ENCODE measurements at places on chromosomes 2 and 18. TPM values are rescaled to one million over a fixed set of nuclear protein-coding genes. Genes with fewer than 3 reads are reported as not detected.
A peak's percentile ranks its signal among the peaks of the same experiment; 100 is the strongest.

DNA sequence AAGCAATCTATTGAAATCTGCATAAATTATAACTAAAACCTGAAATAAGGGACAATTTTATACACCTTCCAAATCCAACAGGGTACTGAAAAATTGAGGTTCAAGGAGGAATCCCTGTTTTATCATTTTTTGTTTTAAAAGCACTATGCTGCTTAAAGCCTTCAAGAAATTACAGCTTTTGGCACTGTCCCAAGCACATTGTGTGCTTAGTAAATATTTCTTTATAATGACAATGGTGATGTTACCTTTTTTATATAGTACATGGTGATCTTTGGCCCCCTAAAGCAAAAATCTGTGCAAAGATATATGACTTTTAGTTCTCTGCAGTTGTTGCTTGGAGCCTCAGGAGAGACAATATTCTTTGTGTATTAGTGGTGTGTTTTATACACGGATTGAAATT, 71.6 kb upstream of the EFEMP1 start:
- H3K4me3 ChIP-seq = no peak overlapping the region
- no peaks in the 10 kb centered on the region for H3K27me3 ChIP-seq
- H3K36me3 ChIP-seq = no peaks in the 10 kb centered on the region
- no peak overlapping the region for H3K27ac ChIP-seq
- H3K4me1 ChIP-seq = no peaks in the 10 kb centered on the region
- DNase-seq = no peak

DNA sequence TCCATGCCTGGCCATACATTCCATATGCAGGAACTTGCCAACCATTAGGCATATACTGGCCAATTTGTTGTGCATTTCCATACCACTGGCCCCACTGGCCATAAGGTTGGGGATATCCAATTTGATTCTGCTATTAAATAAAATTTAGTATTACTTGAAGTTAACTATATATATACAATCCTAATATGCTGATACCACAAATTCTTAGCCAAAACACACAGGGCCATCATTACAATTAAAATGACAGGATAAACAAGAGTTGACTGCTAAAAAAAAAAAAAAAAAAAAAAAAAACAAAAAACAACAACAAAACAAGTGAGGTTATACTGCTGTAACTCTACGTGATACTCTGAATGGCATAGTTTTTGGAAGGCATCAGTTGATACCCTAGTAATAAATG, 23.5 kb upstream of the C2orf42 start:
- no peak overlapping the region for H3K4me3 ChIP-seq
- H3K36me3 ChIP-seq = peaks cover 17% of the 10 kb centered on the region

- peak overlapping the region; percentile 71 for H3K4me3 ChIP-seq
- no peaks in the 10 kb centered on the region for H3K27me3 ChIP-seq
- DNase-seq = no peak
- no peak overlapping the region for H3K27ac ChIP-seq
- H3K4me1 ChIP-seq = peaks cover 23% of the 10 kb centered on the region
- no peaks in the 10 kb centered on the region for H3K36me3 ChIP-seq
Measured at GRCh38 chr18:46334868-46335281, 230.7 kb downstream of the HAUS1 start.

DNA sequence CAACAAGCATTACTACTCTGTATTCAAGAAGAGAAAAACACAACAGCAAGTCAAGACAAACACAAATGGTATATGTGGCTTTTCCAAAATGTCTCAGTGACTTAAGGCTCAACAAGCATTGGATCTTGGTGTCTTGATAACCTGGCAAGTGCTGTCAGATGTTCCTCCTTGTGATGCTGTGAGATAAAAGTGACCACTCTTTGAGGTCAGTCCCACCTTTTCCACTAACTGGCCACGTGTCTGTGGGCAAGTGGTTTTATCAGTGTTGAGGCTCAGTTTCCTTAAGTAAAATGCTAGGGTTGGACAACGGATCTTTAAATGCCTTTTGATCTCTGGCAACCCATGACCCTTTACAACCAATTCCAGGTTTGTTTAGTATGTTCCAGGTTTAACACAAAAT, 98.7 kb downstream of the BCL2 start:
- H3K4me3 ChIP-seq = no peak overlapping the region
- H3K4me1 ChIP-seq = 0 out of 2 replicates have a peak, but pooled peaks cover 3% of the 10 kb centered on the region
- no peaks in the 10 kb centered on the region for H3K27me3 ChIP-seq
- no peak overlapping the region for H3K27ac ChIP-seq

GRCh38 chr2:173593109-173593508, 238.4 kb downstream of the CDCA7 start:
- H3K4me3 ChIP-seq = no peak overlapping the region
- no peaks in the 10 kb centered on the region for H3K36me3 ChIP-seq
- no peak overlapping the region for H3K27ac ChIP-seq
- H3K4me1 ChIP-seq = peaks cover 28% of the 10 kb centered on the region
- H3K27me3 ChIP-seq = no peaks in the 10 kb centered on the region
- DNase-seq = no peak

The SLC35G4 gene
- not detected for total RNA-seq

The LCT gene
- total RNA-seq = 0.12 TPM

The APCDD1 gene
- total RNA-seq = not detected

DNA sequence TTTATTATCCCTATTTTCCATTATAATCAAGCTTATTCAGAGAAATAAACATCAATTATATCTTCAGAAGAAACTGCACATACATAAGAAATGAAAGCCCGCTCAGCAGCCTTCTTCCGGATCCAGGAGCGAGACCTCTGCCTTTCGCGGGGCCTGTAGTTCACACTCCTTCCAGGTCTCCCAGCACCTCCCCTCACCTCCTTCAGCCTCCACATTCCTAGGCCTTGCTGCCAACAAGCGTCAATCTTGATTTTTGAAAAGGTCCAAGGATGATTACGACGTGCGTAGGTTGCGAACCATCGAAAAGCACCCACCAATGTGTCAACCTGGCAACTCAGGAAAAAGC, 355 bp upstream of the KIDINS220 start:
- DNase-seq = no peak
- H3K27me3 ChIP-seq = no peaks in the 10 kb centered on the region
- H3K4me1 ChIP-seq = peaks cover 5% of the 10 kb centered on the region

DNA sequence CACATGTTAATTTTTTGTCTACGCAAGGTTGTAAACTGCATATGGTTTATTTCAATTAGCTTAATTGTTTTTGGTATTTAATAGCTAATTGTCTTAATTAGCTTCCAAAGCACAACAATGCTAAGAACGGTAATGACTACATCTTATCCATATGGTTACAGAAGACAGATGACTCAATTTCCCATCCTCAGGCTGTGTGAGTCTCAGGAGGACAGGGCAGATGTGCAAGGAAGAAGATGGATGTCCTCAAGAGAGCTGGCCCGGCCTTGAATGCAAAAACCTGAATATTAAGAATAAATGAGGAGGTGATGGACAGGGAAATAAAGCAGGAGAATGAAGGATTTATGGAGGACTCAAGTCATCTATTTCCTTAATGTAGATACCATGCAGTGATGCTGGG, 31.4 kb downstream of the SLC4A3 start:
- no peaks in the 10 kb centered on the region for H3K36me3 ChIP-seq
- no peak for DNase-seq
- no peak overlapping the region for H3K27ac ChIP-seq
- H3K4me1 ChIP-seq = no peaks in the 10 kb centered on the region
- H3K4me3 ChIP-seq = no peak overlapping the region
- H3K27me3 ChIP-seq = no peaks in the 10 kb centered on the region

- H3K27ac ChIP-seq = no peak overlapping the region
- no peak for DNase-seq
- no peaks in the 10 kb centered on the region for H3K36me3 ChIP-seq
- no peaks in the 10 kb centered on the region for H3K27me3 ChIP-seq
- H3K4me1 ChIP-seq = no peaks in the 10 kb centered on the region
Measured at GRCh38 chr2:6069381-6069780, 377.2 kb downstream of the SOX11 start.

The GPR45 gene
- 0.30 TPM for total RNA-seq

GRCh38 chr18:31500051-31500688, 2.2 kb downstream of the DSG2 start:
- no peaks in the 10 kb centered on the region for H3K36me3 ChIP-seq
- H3K27me3 ChIP-seq = no peaks in the 10 kb centered on the region
- DNase-seq = no peak
- no peak overlapping the region for H3K4me3 ChIP-seq

DNA sequence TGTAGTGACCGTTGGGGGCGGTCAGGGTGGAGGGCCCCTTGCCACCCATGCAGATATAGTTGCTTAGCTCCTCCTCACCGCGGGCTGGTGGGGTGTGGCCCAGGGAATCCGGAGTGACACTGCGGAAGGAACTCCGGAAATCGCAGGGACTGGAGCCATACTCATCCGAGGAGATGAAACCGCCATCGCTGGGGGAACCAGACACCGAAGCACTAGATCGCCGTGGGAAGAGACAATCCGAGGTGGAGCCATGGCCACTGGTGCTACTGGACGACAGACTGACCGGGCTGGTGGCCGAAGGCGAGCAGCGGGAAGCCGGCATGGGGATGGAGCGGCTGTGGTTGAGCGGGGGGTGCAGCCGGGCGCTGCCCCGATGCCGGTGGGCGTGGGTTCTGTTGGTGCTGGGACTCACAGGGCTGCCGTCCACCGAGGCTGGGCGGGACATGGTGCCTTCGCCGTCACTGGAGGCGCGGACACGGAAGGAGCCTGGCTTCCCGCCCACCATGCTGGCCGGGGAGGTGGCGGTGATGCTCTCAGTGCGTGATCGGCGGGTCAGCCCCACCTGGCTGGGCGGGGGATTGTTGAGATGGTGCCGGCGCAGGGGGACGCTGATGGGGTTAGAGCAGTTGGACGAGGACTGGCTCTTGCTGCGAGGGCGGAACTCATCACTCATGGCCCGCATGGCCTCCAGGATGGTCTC, 2.2 kb downstream of the IRS1 start:
- no peak for DNase-seq
- H3K27ac ChIP-seq = peak overlapping the region; percentile 88
- H3K4me3 ChIP-seq = no peak overlapping the region

The ZNF2 gene
- total RNA-seq = 3.4 TPM

DNA sequence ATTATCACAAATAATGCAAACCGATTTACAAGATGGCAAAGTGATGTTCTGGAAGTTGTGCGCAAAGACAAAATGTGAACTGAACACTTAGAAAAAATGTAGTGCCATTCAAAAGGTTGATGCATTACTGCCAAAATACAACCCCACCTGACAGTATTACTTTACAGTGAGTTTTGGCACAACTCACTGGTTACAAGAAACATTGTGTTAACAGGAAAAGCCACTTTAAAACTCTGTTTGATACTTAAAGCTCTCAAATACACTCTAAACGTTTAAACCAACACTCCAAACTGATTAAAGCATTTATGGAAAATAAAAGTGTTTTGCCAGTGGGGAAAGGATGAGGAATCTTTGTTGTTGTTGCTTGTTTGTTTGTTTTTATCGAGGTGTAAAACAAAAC, 173.4 kb upstream of the SATB2 start:
- no peaks in the 10 kb centered on the region for H3K4me1 ChIP-seq
- H3K4me3 ChIP-seq = no peak overlapping the region
- no peak for DNase-seq
- H3K27ac ChIP-seq = no peak overlapping the region
- no peaks in the 10 kb centered on the region for H3K36me3 ChIP-seq
- H3K27me3 ChIP-seq = peaks cover 5% of the 10 kb centered on the region

DNA sequence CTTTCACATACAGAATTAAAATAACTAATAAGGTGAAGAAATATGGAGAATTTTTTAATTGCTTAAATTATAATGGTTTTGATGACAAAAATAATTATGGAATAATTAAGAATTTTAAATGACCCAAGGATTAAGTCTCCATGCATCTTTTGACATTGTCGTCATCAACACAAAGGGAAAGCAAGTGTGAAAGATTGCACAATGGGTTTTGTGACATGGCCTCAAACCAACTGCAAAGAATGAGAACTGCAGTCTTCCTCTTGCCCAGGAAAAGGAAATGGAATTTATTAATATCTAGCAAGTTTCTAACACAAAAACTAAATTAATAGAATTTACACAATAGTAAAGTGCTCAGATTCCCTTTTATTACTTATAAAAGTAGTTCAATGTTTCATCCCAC, 329.1 kb upstream of the PKDCC start:
- H3K27me3 ChIP-seq = no peaks in the 10 kb centered on the region
- no peak for DNase-seq
- no peaks in the 10 kb centered on the region for H3K4me1 ChIP-seq
- H3K36me3 ChIP-seq = no peaks in the 10 kb centered on the region
- H3K4me3 ChIP-seq = no peak overlapping the region
- H3K27ac ChIP-seq = no peak overlapping the region

DNA sequence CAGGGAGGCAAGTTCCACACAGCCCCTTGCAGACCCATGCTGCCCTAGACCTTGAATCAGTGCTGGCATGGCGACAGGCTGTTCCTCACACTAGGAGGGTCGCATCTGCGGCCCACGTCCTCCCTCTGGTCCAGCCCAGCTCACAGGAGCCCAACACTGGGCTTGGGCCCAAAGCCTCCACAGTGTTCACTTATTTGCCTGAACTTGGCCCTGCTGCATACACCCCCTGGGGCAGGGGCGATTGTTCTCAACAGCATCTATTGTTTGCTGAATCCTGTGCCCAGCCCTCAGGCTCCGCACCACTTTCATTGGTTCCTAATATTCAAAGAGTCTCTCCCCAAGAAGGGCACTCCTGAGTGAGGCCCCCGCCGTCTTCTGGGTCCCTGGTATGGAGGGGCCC, 90.7 kb downstream of the ZBTB7C start:
- H3K36me3 ChIP-seq = no peaks in the 10 kb centered on the region
- H3K4me3 ChIP-seq = no peak overlapping the region
- no peaks in the 10 kb centered on the region for H3K27me3 ChIP-seq
- no peak overlapping the region for H3K27ac ChIP-seq
- no peaks in the 10 kb centered on the region for H3K4me1 ChIP-seq

DNA sequence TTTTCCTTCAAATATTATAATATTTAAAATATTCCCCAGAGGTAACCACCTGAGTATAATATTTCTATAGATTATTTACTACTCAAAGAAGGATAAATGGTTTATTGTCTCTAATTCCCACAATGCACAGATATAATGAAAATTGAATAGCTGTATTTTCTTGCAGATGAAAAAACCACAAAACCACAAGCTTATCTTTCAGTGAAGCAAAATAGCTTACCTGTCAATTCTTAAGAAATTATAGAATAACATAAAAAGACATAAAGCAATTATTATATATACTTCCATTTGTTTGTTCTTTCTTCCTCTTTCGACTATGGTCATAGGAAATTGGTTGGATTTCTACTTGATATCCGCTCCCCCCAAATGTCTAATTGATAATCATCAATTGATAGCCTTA, 98.8 kb downstream of the BARD1 start:
- H3K27ac ChIP-seq = no peak overlapping the region
- H3K4me3 ChIP-seq = no peak overlapping the region
- no peaks in the 10 kb centered on the region for H3K27me3 ChIP-seq
- no peaks in the 10 kb centered on the region for H3K36me3 ChIP-seq
- H3K4me1 ChIP-seq = no peaks in the 10 kb centered on the region

- no peak overlapping the region for H3K4me3 ChIP-seq
- DNase-seq = no peak
- H3K27ac ChIP-seq = no peak overlapping the region
- no peaks in the 10 kb centered on the region for H3K27me3 ChIP-seq
Measured at GRCh38 chr2:190583507-190584337, 49.2 kb upstream of the NEMP2 start.

Data from HCT116 (cell line).